ENCODE measurements at places on chromosomes 16 and 17.

DNA sequence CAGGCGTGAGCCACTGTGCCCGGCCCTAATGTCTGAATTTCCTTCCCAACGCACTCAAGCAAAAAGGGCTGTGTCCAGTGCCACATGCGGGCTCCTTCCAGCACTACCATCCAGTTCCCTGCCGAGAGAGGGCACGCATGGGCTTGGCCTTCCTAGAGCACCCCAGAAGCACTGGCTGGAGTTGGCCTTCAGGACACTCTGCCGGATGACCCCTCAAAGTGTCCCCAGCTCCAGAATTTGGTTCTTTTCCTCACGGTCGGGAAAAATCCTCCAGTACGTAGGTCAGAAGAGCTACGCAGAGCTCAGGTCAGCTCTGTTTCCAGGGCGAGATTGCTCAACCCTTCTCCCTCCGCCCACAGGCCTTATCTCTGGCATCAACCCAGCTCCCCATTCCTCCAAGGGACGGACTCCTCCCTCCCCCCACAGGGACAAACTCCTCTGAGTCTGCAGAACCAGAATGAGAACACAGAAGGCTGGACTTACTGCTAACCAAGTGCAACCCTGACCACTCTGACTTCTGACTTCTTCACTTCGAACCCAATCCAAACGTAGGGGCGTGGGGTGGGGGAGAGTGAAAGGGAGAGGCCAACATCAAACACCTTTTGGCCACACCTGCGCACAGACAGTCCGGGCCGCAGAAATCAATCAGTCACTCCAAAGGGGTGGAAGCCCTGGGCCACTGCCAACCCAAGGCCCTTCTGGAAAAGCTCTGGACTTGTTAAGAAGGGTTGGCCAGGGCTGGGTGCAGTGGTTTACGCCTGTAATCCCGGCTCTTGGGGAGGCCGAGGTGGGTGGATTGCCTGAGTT is 3.6 kb downstream of the CDC42EP4 start:
- no peak for DNase-seq

- peak; percentile 29 for DNase-seq
Measured at GRCh38 chr17:68248199-68248825, 469 bp downstream of the AMZ2 start.

- no peak for DNase-seq
Measured at GRCh38 chr17:4136373-4136772, 6.5 kb downstream of the ZZEF1 start.

GRCh38 chr16:27598220-27598619 is 48.3 kb downstream of the KATNIP start:
- DNase-seq = no peak

- no peak for DNase-seq
Measured at GRCh38 chr16:81673432-81673831, 105.7 kb upstream of the PLCG2 start.

- DNase-seq = no peak
Measured at GRCh38 chr16:8937803-8938202, 25.9 kb downstream of the USP7 start.

GRCh38 chr16:29820271-29820701 is at the start of gene MVP:
TSS of gene MVP (plus strand) at chr16:29820462. CDS start at chr16:29830550, 10,088 bp downstream.
- DNase-seq = peak; percentile 61

- DNase-seq = no peak
Measured at GRCh38 chr17:1551741-1552140, 10.9 kb downstream of the PITPNA start.

DNA sequence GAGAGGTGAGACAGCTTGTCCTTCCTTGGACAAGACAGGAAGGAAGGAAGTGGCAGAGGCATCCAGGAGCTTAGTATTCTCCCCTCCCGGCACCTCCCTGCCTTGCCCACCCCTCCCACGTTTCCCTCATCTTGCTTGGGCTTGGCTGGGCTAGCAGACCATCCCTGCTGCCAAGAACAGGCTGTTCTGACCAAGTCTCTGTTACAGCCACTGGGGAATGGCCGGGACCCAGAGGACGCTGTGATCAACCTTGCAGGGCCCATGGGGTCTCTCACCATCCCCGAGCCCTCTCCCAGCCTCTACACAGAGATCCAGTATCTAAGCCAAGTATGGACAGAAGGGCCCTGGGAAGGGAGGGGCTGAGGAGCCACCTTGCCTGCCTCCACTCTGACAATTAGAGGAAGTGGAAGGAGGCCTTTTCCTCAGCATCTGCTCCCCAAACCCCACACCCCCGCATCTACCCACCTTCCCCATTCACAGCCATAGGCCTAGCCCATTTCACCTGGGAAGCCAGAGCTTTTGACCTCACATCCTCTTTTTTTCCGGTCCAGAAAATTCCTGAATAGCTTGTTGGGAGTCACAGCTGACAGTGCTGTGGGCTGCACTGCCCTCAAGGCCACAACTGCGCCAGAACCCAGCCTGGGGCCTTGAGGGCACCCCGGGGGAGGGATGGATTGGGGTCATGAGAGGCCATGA is 14.1 kb downstream of the CD300LG start:
- DNase-seq = no peak

DNA sequence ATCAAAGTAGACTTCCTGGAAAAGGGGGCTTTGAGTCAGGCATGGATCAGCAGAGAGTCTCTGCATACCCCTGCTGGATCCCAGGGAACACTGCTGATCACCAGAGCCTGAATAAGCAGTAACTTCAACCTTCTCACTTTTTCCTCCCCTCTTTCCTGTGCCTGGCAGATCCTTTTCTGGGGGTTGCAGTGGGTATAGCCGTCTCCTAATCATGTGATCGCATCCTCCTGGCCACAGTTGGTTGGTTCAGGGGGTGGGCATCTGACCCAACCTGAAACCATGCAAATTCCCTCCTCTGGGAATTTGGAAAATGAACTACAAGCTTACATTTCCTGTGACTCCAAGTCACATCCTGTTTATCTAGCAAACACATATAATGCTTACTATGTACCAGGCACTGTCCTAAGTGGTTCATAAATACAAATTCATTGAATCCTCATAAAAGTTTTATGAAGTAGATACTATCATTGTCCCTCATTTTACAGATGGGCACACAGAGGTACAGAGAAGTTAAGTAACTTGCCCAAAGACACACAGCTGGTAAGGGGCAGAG is 120.3 kb downstream of the AXIN2 start:
- DNase-seq = no peak

GRCh38 chr16:56513972-56514371 is 5.9 kb downstream of the BBS2 start:
- DNase-seq = peak; percentile 73
